ENCODE measurements at places on chromosomes 11 and 22.

GRCh38 chr11:130773244-130773820 lies 142.9 kb downstream of the SNX19 start:
- no peak for DNase-seq

- no peak for DNase-seq
Observed at GRCh38 chr11:59842316-59842715, 3.0 kb downstream of the CBLIF start.

DNA sequence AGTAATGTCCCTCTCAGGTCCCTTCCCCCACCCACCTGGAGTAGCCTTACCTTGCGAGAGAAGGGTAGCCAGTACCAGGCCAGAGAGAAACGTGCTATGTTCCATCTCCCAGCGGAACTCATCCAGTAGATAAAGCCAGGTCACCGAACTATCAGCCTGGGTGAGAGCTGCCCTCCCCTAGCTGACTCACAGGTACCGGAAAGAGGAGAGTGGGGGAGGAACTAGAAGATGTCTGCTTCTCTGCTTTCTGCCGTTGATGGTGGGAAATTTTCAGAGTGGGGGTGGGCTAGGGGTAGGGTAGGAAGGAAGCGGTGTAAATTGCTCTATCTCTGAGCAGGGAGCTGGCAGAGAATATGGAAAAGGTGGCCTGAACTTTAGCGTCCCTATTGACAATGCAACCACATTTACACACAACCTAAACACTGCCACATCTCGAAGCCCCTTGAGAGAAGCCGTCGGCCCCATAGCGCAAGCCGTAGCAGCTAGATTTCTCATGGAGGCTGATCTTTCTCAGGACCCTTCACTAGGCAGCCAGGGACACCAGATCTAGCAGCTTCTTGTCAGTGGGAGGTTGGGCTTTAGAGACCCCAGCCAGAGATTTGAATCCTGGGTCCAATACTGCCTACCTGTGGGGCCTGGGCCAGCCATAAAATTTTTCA lies at the start of gene CD3D:
CD3D (minus strand) TSS at position 203 of the 659 bp plus-strand sequence; CDS start at position 105, 98 bp downstream.
- no peak for DNase-seq

DNA sequence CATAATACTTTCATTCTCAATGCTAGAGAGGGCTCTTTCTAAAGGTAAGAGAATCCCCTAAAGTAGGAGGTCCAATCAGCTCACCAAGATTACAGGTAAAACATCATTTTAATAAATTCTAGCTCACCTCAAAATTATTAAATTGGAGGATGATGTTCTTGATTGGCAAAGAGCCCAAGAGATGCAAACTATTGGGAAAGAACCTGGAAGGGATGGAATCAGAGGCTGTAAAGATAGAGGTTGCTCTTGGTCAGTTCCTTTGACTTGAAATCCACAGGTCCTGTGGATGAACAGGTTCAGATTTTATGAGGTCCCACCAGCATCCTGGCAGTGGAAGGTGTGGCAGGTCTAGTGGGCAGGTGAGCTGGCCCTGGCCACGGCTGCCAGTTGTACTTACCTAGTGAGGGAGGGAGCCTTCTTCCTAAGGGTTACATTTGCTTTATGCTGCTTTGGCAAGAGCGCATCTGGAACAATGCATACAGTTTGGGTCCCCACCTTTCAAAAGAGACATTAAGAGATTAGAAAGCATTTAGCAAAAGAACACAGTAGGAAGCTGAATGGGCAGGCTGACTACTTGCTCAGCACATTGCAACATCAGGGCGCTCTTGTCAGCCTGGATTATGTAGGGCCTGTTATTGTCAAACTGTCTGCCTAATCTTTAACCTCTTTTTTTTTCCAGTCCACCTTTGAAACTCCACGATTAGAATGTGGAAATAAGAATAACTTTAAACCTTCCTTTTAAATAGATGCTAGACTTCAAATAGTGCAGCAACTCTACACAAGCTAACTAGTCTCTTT lies 97.0 kb downstream of the RDX start:
- DNase-seq = no peak

DNA sequence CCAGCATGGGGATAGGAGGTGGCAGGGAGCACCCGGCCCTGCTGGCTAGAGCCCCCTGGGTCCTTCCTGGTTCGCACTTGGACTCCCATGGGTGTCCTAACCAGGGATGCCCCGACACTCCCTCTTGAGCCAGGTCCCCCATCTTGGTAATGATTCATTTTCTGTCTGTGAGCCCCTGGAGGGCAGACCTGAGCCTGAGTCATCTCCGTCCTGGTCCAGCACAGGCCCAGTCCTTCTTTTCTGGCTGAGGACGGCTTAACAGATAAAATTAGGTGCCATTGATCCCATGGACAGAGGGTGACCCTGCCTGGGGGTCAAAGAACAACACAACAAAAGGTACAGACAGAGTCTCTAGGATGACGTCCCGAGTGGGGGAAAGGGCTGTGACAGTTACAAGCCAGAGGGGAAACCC lies 3.5 kb downstream of the RHOD start:
- no peak for DNase-seq

DNA sequence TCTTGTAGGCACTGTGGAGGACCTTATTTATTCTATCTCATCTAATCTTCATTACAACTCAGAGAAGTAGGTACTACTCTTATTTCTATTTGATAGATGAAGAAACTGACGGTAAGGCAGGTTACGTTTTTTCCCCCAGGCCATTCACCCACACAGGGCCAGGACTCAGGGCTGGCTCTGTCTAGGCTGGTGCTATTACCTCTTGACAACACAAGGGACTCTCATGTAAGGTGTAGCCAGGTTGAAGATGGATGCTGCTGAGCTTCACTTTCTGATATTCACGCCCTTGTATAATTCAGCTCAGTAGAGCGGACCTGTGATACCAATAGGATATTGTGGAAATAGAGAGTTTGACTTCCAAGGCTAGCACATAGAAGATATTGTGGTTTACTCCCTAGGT lies 413.1 kb upstream of the NARS2 start:
- no peak for DNase-seq

GRCh38 chr22:37607010-37607934 lies 1.4 kb upstream of the GGA1 start:
- DNase-seq = peak; percentile 97

DNA sequence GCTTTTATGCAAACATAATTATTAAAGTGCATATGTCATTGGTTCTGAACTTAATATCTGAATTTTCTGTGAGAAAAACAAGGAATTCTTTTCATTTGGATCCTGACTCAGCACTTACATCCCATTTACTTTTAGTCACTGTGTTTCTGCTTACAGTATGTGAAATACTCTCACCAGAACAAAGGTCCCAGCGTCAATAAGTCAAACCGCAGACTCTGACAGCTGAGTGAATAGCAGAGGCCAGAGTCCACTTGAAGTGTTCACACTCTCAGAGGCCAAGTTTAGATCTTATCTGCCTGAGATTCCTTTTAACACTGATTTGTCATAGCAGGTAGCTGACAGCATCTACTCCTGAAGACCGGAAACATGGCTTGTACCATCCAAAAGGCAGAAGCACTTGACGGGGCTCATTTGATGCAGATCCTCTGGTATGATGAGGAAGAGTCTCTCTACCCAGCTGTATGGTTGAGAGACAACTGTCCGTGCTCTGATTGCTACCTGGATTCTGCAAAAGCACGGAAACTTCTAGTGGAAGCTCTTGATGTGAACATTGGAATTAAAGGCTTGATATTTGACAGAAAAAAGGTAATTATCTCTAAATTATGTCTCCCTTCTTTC lies 14.6 kb downstream of the BBOX1 start:
- DNase-seq = no peak

GRCh38 chr11:60314635-60315321 lies 12.3 kb upstream of the MS4A6E start:
- no peak for DNase-seq

- DNase-seq = no peak
Observed at GRCh38 chr22:39205344-39206021, 39.3 kb downstream of the PDGFB start.

- no peak for DNase-seq
Observed at GRCh38 chr11:126585388-126585773, 229.9 kb downstream of the ST3GAL4 start.

DNA sequence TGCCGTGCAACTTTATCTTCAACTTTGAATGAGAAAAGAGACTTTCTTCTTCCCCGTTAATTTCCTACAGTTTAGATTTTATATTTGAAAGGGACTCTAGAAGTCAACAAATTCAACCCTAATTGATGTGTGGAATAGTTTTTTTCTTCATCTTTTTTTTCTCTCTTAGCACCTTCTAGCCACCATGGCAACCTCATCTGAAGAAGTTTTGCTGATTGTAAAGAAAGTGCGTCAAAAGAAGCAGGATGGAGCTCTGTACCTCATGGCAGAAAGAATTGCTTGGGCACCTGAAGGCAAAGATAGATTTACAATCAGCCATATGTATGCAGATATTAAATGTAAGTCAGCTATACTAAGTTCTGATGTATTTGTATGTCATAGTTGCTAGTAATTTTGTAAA lies 10.5 kb downstream of the GTF2H1 start:
- DNase-seq = no peak

DNA sequence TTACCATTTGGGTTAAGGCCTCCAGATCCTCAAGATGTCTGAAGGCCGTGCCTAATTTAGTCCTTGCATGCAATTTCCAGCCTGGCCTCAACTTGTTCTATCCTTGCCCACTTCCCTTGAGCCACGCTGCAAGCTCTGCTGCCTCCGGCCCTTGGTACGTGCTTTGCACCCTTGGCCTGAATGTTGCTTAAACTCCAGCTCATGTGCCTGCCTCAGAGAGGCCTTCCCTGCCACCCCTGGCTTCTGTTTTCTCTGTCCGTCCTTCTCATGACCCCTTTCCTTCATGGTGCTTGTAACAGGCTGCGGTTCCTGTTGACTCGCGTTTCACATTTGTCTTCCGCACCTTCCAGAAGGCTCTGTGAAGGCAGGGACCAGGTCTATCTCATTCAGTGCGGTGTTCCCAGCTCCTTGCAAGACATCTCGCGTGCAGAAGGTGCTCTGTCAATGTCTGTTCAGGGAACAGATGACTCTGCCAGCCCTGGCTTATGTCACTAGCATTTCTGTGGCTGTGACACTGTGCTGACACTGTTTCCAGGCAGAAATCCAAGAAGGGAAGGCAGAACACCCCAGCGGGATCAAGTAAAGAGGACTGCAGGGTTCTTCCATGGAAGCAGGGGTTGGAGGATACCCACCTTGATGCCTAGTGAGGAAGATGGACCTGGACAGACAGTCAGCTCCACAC lies 61.8 kb downstream of the FBLN1 start:
- DNase-seq = no peak

DNA sequence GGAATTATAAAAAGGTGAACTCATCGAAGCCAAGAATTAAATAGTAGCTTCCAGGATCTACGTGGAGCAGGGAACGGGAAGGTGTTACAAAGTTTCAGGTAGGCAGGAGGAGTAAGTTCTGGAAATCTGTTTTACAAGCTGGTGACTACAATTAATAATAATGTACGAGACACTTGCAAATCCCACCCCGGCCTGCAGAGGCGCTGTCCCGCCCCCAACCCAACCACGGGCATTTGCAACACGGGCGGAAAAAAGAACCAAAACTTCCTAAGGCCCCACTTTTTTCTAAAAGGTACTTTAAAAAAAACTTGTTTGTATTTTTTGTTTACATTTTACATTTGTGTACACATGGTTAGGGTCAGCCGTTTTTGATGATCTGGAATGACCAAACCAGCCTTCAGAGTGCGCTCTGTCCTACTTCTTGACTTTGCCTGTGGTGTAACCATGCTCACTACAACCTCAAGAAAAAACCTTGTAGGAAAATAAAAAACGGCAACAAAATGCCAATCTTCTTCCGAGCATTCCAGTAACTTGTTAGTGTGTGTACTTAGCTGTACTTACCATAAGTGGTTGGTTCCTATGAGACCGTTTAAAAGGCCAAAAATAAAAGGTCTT lies 449.6 kb upstream of the B3GAT1 start:
- no peak for DNase-seq

DNA sequence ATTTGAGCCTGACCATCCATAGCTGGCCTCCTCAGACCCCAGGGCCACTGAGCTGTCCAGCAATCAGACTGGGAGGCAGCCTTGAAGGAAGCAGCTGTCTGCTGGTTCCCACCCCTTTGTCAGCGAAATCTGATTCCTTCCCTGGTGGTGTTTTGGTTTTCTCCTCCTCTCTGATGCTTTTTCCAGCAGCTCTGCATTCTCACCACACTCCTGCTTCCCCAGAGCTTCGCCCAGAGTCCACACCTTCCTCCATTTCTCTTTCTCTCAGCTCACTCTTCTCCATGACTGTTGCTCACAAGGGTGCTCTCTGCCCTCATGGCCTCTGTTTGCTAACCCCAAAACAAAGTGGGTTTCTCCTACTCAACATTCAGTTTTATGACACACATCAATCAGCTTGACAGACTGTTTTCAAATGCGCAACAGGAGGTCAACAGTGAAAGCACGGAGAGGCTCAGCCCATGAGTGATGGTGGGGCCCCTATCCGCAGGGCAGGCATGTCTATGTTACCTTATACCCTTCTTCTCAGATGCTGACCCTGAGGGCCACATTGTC lies 130.6 kb upstream of the MTNR1B start:
- no peak for DNase-seq

- DNase-seq = no peak
Observed at GRCh38 chr11:72234920-72235319, 9.1 kb downstream of the PHOX2A start.

- no peak for DNase-seq
Observed at GRCh38 chr22:39470451-39471291, 13.9 kb downstream of the MGAT3 start.

DNA sequence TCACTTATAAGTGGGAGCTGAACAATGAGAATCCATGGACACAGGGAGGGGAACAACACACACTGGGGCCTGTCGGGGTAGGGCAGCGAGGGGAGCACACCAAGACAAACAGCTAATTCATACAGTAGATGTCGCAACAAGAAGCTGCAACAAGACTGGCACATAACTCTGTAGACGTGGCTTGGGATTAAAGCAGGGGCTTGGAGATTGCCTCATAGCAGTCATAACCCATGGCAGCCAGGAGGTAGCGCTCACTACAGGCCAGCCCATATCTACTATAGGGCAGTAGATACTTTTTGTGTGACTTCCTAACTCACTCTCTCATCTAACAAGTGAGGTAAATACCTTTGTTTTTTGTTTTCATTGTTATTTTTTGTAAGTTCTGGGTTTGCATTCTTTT lies 1.7 kb upstream of the OR9G4 start:
- no peak for DNase-seq

GRCh38 chr11:75279273-75279672 lies 38.7 kb downstream of the TPBGL start:
- DNase-seq = no peak

- DNase-seq = no peak
Observed at GRCh38 chr11:9716275-9717039, 52.6 kb downstream of the SWAP70 start.

DNA sequence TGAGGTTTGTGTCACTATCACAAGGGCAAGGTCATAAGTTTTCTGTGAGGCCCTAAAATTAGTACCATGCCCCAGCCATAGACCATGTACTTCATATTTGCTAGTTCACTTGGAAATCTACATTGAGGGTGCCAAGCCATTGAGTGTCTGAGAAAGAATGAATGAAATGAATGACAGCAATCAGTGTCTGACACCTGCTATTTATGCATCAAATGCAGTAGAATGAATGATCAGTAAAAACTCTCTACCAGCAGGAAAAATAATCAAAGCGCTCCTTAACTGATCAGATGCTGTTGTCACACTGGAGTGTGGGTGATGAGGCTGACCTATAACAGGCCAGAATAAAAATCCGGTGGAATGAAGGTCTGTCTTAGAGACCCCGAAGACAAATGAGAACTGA lies 467.9 kb upstream of the B3GAT1 start:
- DNase-seq = no peak

GRCh38 chr11:16511116-16512114 lies 155.1 kb upstream of the SOX6 start:
- DNase-seq = no peak
